ENCODE measurements at places on chromosomes 4 and X. TPM values are rescaled to one million over a fixed set of nuclear protein-coding genes. Genes with fewer than 3 reads are reported as not detected.

DNA sequence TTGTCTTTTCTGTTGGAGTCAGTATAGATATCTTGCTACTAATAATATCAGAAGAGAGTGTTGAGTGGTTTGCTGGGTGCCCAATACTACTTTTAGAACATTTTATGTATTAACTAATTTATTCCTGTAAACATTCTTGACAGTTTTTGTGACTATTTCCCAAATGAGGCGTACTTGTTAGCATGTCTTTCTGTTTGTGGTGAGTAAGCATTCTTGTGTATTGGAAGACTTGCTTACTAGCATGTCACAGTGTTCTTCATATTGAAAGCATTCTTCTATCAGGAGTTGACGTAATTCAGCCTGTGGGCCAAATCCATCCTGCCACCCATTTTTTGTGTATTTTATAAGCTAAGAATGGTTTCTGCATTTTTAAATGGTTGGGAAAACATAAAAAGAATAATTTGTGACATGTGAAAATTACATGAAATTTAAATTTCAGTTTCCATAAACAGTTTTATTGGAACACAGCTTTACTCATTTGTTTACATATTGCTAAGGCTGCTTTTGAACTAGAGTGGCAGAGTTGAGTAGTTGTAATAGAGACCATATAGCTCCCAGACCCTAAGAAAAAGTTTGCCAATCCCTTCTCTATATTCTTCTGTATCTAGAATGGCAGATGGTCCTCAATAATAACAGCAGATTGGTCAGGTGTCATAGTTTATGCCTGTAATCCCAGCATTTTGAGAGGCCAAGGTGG is 20.4 kb downstream of the REPS2 start:
- H3K36me3 ChIP-seq: no peaks in the 10 kb centered on the region
- no peaks in the 10 kb centered on the region for H3K27me3 ChIP-seq
- DNase-seq: no peak
- no peak overlapping the region for H3K4me3 ChIP-seq

- H3K27me3 ChIP-seq: peaks cover 3% of the 10 kb centered on the region
- H3K27ac ChIP-seq: no peak overlapping the region
- no peak overlapping the region for H3K4me3 ChIP-seq
- DNase-seq: peak; percentile 9
These were observed 32.9 kb upstream of the RAB40A start for GRCh38 chrX:103552236-103552635.

- H3K27ac ChIP-seq: no peak overlapping the region
- peaks cover 9% of the 10 kb centered on the region for H3K4me1 ChIP-seq
- DNase-seq: no peak
- H3K27me3 ChIP-seq: no peaks in the 10 kb centered on the region
- peaks cover 100% of the 10 kb centered on the region for H3K36me3 ChIP-seq
- no peak overlapping the region for H3K4me3 ChIP-seq
These were observed 9.5 kb downstream of the IDS start for GRCh38 chrX:149495573-149496071.

CYLC1 gene
- not detected for total RNA-seq

- H3K27me3 ChIP-seq: no peaks in the 10 kb centered on the region
- no peak overlapping the region for H3K4me3 ChIP-seq
- H3K36me3 ChIP-seq: no peaks in the 10 kb centered on the region
- H3K4me1 ChIP-seq: no peaks in the 10 kb centered on the region
- DNase-seq: no peak
- no peak overlapping the region for H3K27ac ChIP-seq
These were observed 123.8 kb upstream of the CXCL13 start for GRCh38 chr4:77481856-77482255.

MAOB gene
- total RNA-seq: 9.3 TPM

NAP1L2 gene
- 1.5 TPM for total RNA-seq

PRRG3 gene
- not detected for total RNA-seq

DNA sequence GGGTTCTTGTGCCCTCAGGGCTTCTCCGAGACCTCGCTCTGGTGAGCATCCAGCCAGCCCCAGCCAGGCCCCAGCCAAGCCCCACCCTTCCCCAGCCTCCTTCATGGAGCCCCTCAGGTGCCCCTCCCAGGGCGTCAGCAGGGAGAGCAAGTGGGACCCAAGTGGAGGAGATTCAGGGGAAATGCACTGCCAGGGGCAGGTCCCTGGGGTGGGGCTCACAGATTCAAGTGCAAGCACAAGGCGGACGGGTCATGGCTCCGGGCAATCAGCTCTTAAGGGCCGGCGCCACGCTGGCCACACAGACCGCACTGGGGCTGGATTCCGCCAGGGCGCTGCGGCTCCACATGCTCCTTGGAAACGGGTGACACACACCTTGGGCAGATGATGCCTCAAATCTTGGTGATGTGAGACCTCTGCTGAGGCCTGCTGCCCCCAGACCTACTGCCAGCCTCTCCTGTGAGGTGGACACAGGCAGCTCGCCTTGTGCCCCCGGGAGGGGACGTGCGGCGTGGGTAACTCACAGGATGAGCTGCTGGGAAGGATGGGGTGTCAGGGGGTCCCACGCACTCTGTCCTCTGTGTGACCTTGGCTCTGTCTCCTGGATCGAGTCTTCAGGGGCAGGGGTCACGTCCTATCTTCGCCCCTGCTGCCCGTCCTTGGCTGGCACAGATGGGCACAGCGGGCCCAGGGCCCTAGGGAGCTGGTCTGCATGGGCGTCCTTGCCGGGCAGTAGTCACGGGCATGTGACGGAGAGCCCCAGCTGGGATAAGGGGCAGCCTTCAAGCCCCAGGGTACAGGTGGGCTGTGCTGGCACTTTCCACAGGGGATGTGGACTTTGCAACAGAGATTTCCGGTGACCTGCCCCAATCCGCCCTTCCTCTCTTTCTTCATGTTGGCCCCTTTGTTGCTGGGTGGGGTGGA is 17.1 kb downstream of the NAT8L start:
- no peaks in the 10 kb centered on the region for H3K4me1 ChIP-seq
- no peak for DNase-seq
- H3K36me3 ChIP-seq: no peaks in the 10 kb centered on the region
- H3K27me3 ChIP-seq: no peaks in the 10 kb centered on the region

PRR32 gene
- not detected for total RNA-seq

DNA sequence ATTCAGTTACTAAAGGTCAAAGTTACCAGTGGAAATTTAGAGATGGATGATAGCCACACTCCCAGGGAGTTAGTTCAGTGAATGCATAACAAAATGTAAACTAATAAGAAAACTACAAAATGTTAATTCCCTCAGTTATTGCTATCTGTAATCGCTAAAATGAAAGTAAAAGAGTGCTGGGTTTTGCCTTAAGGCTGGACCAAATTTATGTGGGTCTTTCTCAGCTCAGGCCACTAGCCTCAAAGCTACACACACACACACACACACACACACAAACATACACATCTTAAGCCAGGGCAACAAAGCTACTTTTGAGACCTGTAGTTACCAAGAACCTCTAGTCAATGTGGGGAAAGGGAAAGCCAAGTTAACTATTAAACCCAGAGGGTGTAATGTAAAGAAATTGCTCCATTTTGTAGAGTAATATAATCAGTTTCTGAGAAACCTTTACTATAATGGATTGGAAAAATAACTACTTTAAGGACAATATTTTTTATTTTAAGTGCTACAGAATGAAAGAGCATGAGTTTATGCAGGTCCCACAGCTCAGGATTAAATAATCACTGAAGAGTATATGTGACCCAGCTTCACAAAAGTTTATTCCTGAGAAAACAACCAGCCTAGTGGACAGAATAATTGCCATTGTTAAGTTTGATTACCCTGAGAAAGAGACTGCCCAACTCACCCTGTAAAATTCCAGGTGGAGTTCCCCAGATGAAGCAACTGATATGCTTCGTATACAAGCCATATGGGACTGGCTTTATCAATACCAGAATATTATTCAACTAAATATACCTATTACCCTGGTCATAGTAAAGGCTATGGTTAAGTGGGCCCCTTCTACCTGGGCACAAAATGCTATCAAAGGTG is 8.9 kb upstream of the UGT2A3 start:
- no peaks in the 10 kb centered on the region for H3K36me3 ChIP-seq
- no peaks in the 10 kb centered on the region for H3K27me3 ChIP-seq
- H3K4me1 ChIP-seq: peaks cover 24% of the 10 kb centered on the region
- H3K4me3 ChIP-seq: no peak overlapping the region

GRCh38 chrX:13304052-13304451 is 15.8 kb downstream of the ATXN3L start:
- no peaks in the 10 kb centered on the region for H3K4me1 ChIP-seq
- H3K27me3 ChIP-seq: no peaks in the 10 kb centered on the region
- no peaks in the 10 kb centered on the region for H3K36me3 ChIP-seq
- no peak for DNase-seq
- H3K27ac ChIP-seq: no peak overlapping the region
- no peak overlapping the region for H3K4me3 ChIP-seq

GRCh38 chr4:66071911-66072310 is 401.6 kb upstream of the EPHA5 start:
- no peaks in the 10 kb centered on the region for H3K27me3 ChIP-seq
- DNase-seq: no peak
- H3K27ac ChIP-seq: no peak overlapping the region
- H3K4me1 ChIP-seq: no peaks in the 10 kb centered on the region

GRCh38 chrX:40104985-40105834 is 7.5 kb upstream of the BCOR start:
- H3K27ac ChIP-seq: peak overlapping the region; percentile 94
- H3K4me3 ChIP-seq: peak overlapping the region; percentile 46
- peak; percentile 72 for DNase-seq
- H3K36me3 ChIP-seq: no peaks in the 10 kb centered on the region
- H3K27me3 ChIP-seq: no peaks in the 10 kb centered on the region

DNA sequence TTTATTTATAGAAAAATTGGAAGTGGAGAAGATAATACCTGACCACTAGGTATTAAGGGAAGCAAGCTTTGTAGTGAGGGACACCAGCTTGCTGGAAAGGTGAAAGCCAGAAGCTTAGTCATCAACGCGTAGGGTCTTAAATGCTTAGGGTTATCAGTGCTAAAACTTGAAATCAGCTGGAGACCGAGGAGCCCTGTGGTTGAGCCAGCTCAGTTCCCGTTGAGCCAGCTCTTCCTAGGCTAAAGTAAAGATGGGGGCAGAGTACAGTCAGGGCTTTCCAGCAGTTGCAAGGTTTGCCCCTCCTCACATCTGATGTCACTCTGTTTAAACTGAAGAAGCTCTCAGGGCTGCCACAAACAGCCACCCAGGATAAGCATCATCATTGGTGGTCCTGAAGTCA is 240.7 kb downstream of the DCLK2 start:
- H3K4me3 ChIP-seq: no peak overlapping the region
- H3K36me3 ChIP-seq: peaks cover 4% of the 10 kb centered on the region
- no peaks in the 10 kb centered on the region for H3K27me3 ChIP-seq
- DNase-seq: no peak
- no peak overlapping the region for H3K27ac ChIP-seq

CDX4 gene
- not detected for total RNA-seq

GRCh38 chrX:133473451-133473850 is 58.2 kb upstream of the GPC4 start:
- no peak overlapping the region for H3K27ac ChIP-seq
- H3K4me1 ChIP-seq: no peaks in the 10 kb centered on the region
- H3K36me3 ChIP-seq: no peaks in the 10 kb centered on the region
- H3K27me3 ChIP-seq: no peaks in the 10 kb centered on the region

GRCh38 chr4:155761916-155762315 is 3.1 kb downstream of the GUCY1B1 start:
- H3K36me3 ChIP-seq: no peaks in the 10 kb centered on the region
- peaks cover 16% of the 10 kb centered on the region for H3K27me3 ChIP-seq
- H3K27ac ChIP-seq: peak overlapping the region; percentile 34
